T47D (cell line): ENCODE measurements at places on chromosomes 7 and 10.

- no peak for DNase-seq
These were observed 33.9 kb downstream of the ENTPD1 start for GRCh38 chr10:95789902-95790301.

DNA sequence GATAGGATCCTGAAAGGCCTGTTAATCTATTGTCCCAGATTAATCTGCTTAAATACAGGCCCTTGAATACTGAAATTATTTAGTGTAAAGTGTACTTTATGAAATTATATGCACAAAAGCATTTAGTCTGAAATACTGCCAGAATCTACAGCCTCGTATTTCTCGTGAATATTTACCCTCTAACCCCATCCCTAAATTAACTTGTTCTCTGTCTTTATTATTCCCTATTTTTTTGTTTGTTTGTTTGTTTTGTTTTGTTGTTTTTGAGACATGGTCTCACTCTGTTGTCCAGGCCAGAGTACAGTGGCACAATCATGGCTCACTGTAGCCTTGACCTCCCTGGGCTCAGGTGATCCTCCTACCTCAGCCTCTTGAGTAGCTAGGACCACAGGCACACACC, 2.7 kb upstream of the CPED1 start:
- DNase-seq, result no peak

GRCh38 chr7:14321947-14322346, 332.5 kb upstream of the ETV1 start:
- DNase-seq, result peak; percentile 39

DNA sequence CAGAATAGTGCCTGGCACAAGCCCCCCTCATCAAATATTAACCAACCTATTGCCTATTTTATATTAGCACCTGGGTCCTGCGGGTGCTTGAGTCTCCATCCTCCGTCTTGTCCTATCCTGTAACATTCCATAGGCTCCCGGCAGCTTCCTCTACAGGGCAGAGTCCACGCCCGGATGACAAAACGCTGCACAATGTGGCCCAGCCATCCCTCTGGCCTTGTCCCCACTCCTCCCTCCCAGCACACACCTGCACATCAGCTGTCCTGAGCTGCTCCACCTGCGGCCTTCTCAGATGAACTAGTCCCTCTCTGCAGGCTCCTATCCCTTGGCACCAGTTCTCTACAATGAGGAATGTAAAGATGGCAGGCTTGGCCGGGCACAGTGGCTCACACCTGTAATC, 153.5 kb upstream of the PDE1C start:
- DNase-seq, result no peak

- peak; percentile 68 for DNase-seq
These were observed 1.6 kb downstream of the PDGFA start for GRCh38 chr7:517774-518629.

- peak; percentile 68 for DNase-seq
These were observed 13.1 kb upstream of the ARPC1A start for GRCh38 chr7:99312316-99313203.

DNA sequence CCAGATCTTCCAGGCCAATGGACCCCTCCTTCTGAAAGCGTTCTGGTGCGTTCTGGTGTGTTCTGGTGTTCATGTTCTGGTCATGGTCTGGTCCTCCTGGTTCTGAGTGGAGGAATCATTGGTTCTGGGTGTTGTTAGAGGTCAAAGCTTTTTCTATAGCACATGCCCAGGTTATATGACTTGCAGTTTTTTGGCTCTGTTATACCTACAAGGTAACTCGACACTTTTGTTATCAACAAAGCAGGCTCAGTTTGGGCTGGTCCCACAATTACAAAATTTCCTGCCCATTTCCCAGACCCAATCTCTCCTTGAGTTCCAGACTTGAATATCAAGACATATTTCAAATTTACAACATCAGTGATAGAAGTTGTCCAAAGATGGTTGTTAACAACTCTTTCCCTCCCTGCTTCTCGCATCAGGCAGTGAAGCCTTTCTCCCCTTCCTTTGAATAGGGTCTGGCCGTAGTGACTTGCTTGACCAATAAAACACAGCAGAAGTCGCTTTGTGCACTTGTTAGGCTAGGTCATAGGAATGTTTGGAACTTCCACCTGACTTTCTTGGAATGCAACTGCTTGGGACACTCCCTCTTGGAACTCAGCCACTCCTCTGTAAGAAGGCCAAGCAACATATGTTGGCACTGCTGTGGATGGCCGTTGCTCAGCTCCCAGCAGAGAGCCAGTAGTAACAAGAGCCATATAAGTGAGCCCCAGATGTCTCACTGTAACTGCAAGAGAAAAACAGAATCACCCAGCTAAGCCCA, 83.1 kb upstream of the STEAP1B start:
- DNase-seq, result peak; percentile 74

DNA sequence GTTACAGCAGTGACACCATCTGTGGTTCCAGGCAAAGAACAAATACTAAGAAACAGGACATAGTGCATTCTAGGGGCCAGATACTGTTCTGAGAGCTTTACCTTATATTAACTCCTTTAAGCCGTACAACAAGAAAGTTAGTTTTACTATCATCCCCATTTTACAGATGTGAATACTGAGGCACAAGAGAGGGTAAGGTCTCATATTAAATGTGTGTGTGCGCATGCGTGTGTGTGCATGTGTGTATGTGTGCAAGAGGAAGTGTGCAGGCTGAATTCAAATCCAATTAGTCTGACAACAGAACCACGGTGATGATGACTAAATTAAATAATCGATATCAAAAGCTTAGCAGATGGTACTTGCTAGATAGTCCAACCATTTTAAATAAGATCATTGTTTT, 11.0 kb downstream of the TECTB start:
- no peak for DNase-seq
